ENCODE measurements at places on chromosomes 4 and X.

GRCh38 chr4:177118596-177118995 is 191.1 kb upstream of the NEIL3 start:
- DNase-seq, result no peak

GRCh38 chr4:169241464-169241863 is 29.3 kb downstream of the SH3RF1 start:
- DNase-seq, result no peak

- peak; percentile 21 for DNase-seq
Observed at GRCh38 chr4:36385951-36386571, 104.6 kb downstream of the DTHD1 start.

- DNase-seq, result no peak
Observed at GRCh38 chr4:90234916-90235547, 107.8 kb downstream of the CCSER1 start.

DNA sequence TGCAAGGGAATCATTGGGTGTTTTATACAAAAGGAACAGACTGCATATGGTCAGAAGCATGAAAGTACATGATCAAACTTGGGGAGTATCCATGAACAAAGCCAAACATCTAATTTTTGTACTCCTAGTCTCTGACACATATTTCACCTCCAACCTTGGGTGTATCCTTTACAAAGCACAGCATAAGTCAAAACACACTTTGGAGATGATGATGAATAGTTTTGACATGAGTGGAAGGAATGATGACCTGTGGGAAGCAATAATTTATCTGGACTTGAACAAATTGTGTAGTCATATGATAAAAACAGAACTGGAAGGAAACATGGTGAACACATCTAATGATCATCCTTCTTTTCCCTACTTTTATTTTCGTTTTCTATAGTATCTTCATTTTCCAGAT is 108.7 kb upstream of the PLS3 start:
- DNase-seq, result no peak

DNA sequence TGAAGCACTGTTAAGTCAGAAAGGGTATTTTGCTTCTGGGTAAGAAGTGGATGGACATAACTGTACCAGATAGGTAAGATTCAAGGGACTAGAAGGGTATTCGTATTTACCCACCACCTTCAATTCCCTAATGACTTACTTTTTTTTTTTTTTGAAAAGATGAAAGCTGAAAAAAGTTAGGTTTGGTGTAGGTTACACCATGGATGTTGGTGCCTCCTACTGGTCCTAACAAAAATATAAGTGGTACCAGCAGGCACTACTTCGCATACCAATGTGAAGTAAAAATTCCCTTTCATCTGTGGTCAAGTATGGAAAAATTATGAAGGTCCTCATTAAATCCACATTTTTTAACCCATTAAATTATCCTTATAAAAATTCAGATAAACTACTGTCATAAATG is 7.2 kb downstream of the ANKRD17 start:
- DNase-seq, result no peak

- no peak for DNase-seq
Observed at GRCh38 chr4:37338972-37339371, 94.4 kb downstream of the NWD2 start.

DNA sequence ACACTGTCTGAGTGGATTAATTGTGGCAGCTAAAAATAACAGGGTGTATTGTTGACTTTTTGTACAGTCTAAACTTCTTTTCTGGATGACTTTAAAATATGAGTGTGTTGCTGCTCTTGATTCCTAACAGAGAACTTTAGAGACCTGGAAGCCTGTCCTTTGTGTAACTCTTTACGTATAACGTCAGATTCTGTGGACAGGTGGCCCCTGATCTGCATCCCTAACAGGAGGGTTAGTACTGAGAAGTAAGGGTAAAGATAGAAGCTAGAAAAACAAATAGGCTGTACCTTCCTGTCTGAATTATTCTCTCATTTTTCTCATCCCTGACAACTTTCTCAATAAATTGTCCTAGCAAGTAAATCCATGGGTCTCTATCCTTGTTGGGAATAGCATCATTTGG is 105.7 kb upstream of the LIMCH1 start:
- no peak for DNase-seq

DNA sequence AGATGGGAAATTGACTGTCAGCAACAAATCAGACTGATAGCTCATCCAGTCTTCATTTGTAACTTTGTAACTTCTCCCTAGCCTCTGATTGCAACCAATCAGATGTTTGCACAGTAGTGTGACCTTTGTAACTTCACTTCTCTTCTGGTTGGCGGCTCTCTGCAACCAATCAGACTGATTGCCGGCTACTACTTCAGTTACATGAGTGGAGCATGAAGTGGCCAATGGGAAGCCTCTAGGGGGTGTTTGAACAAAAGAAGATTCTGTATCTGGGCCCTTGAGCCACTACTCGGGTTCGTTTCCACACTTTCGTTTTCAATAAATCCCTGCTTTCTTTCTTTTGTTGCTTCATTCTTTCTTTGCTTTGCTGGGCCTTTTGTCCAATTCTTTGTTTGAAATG is 1285.8 kb downstream of the TECRL start:
- DNase-seq, result no peak

DNA sequence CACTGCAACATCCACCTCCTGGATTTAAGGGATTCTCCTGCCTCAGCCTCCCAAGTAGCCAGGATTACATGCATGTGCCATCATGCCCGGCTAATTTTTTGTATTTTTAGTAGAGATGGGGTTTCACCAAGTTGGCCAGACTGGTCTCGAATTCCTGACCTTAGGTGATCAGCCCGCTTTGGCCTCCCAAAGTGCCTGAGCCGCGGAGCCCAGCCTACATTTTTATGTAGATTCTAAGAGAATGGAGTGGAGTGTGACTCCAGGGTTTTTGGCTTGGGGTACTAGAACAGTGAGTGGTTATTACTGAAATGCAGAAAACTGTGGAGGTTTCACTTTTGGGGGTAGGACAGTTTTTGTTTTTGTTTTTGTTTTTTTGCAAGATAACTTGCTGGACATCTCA is 806.0 kb downstream of the ADGRL3 start:
- DNase-seq, result no peak

- peak; percentile 42 for DNase-seq
Observed at GRCh38 chrX:118536687-118537461, 41.3 kb downstream of the DOCK11 start.

DNA sequence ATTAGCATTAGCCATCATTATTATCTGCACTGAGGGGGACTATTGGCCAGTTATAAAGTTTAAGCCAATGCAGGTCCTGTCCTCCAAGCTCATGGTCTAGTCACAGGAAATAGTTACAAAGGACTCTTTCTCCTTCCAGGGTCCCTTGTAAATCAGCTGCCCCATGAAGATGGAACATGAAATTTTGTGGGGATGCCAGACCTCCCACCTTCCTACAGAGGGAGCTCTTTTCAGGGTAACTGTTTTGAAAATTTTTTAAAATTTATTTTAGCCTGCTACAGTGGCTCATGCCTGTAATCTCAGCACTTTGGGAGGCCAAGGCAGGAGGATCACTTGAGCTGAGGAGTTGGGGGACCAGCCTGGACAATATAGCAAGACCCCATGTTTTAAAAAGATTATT is 124.4 kb upstream of the SLC34A2 start:
- no peak for DNase-seq

GRCh38 chrX:20067709-20068561 is 48.8 kb downstream of the MAP7D2 start:
- no peak for DNase-seq

DNA sequence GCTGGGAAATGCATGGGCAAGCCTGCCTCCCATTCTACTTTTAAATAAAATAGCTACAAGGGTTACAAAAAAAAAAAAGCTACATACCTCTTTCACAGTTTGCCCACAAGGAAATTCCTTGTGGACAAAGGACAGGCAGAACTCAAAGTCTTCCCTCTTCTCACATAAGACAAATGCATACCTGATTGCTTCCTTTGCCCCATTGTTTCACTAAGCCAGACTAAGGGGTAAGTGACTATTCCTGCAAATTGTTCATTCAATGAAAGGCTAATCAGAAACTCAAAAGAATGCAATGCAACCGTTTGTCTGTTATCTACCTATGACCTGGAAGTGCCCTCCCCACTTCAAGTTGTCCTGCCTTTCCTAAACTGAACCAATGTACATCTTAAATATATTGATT is 780.6 kb downstream of the FAM133A start:
- no peak for DNase-seq

- no peak for DNase-seq
Observed at GRCh38 chr4:184728858-184729257, 5.0 kb downstream of the CENPU start.

DNA sequence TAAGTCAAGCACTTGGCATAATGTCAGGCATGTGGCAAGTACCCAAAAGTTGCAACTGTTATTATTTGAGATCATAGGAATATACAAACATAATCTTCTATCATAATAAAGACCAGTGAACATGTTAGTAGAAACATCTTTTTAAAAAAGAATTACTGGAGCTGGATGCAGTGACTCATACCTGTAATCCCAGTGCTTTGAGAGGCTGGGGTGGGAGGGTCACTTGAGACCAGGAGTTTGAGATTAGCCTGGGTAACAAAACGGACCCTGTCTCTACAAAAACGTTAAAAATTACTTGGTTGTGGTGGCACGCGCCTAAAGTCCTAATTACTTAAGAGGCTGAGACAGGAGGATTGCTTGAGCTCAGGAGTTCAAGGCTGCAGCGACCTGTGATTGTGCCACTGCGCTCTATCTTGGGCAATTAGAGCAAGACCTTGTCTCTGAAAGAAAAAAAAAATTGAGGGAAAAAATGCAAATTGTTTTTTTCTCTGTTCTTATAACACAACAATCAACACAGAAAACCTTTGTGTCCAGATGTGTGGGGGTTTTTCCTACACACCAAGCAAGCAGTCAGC is 284.3 kb downstream of the ARHGAP10 start:
- DNase-seq, result no peak

DNA sequence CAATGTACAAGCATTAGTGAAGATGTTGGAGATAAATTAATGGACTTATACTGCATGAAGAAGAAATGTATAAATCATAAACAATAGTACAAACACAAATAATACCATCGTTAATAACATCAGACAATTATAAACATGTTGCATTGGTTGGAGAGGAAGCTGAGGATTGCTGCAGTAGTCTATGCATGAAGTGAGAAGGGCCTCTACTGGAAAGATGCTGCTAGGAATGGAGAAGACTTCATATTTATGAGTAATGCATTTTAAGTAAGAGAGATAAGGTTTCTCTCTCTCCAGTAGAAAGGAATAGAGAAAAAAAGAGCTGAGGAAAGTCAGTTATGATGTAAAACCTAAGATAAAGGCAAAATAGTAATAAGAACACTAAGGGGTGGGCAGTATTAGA is 247.8 kb downstream of the GRID2 start:
- no peak for DNase-seq
